OCI-M1 (cell line): ENCODE measurements at places on chromosomes 11 and 22.

- DNase-seq, result no peak
Observed at GRCh38 chr22:37266581-37267134, 15.7 kb upstream of the CYTH4 start.

DNA sequence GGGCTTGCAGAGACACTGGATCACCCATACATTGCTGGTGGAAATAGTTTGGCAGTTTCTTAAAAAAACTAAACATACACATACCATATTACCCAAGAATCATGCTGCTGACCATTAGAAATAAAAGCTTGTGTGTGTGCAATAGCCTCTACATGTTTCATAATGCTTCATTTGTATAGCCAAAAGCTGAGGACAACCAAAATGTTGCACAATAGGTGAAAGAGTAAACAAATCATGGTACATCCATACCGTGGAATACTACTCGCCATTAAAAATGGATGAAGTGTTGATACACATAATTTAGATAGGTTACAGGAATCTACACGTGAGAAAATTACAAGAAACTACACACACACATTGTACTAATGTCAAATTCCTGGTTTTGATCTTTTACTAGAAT is 6.5 kb downstream of the KBTBD3 start:
- DNase-seq, result no peak

DNA sequence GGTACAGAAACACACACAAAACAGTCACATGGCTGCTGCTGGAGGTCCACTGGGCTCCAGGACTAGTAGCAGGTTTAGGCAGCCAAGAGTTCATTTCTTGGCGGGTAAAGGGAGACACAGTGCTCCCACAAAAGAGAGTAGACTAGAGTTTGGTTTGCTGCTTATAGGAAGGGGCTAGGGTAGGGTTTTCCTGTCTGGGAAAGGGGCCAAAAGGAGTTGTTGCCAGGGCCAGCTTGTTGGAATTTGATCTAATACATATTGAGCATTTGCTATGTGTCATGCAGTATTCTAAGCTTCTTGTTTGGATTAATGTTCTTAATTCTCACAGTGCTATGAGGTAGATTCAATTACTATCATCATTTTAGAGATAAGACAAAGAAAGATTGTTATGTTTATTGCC is 195.1 kb upstream of the PLET1 start:
- no peak for DNase-seq

- DNase-seq, result no peak
Observed at GRCh38 chr11:35185696-35186095, 46.7 kb downstream of the CD44 start.

DNA sequence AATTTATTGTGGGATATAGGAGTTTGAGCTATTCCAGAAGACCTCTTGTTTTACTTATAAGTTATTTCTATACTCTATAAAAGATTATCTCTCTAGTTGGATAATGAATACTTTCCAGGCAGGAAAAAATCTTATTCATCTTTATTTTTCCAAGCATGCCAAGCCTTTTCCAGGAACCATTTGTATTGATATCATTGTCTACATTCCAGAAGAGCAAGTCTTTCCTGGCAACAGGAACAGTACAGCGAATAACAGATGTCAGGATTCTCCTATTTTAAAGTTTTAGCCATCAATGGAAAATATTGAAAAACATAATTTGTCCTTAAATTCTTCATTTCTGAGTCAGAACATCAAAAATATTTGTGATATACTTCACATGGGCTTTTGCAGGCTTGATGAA is 5.2 kb upstream of the NXPE1 start:
- DNase-seq, result no peak

GRCh38 chr11:13073119-13073981 is 64.2 kb downstream of the RASSF10 start:
- DNase-seq, result no peak

GRCh38 chr11:40255457-40255856 is 1204.0 kb downstream of the LRRC4C start:
- no peak for DNase-seq

- DNase-seq, result no peak
Observed at GRCh38 chr22:27250886-27251285, 550.7 kb downstream of the MN1 start.

GRCh38 chr11:77111277-77111676 is 8.6 kb downstream of the OMP start:
- DNase-seq, result no peak

- no peak for DNase-seq
Observed at GRCh38 chr11:120911943-120912342, 112.0 kb upstream of the TBCEL start.

DNA sequence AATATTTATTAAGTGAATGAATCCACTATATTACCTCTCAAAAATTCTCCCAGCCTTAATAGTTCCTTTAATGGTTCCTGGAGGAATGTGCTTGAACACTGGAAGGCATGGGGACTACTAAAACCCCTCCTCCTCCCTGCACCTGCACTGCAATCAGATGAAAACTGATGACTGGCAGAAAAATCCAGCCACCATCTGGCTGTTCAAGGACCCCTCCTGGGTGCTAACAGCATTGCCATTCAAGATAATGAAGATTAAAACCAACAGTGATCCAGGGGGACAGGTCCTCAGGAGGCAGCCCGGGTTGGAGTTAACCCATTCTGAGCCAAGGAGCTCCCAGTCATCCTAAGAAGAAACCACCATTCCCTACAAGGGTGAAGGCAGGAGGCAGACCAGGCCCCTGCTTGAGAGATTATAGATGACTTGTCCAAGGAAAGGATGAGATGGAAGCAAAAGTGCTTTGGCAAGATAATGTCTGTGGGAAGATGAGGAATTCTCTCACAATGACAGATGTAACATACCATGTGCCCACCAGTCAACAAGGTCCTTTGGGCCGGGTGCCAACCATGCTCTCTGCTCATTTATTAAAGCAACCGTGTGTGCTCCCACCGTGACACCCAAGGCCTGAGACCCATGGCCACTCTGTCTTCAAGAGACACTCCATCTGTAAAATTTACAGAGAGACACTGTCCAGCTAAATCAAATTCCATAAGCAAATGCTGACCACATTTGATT is 90.6 kb downstream of the LARGE1 start:
- no peak for DNase-seq

GRCh38 chr11:83132191-83132590 is 24.7 kb upstream of the PCF11 start:
- DNase-seq, result no peak

DNA sequence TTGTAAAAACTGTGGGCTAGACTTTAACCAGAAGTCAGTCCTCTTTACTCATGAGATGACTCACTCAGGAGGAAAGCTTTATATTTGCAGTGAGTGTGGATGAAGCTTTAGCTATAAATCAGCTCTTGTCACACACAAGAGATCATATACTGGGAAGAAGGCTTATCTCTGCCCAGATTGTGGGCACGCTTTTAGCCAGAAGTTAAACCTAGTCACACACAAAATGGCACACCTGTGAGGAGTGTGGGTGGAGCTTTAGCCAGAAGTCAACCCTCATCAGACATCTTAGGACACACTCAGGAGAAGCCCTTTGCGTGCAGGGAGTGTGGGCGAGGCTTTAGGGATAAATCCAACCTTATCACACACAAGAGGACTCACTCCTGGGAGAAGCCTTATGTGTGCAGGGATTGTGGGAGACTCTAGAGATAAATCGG is 706.9 kb upstream of the LUZP2 start:
- peak; percentile 40 for DNase-seq

GRCh38 chr11:78268591-78269410 is 80.1 kb downstream of the USP35 start:
- no peak for DNase-seq

DNA sequence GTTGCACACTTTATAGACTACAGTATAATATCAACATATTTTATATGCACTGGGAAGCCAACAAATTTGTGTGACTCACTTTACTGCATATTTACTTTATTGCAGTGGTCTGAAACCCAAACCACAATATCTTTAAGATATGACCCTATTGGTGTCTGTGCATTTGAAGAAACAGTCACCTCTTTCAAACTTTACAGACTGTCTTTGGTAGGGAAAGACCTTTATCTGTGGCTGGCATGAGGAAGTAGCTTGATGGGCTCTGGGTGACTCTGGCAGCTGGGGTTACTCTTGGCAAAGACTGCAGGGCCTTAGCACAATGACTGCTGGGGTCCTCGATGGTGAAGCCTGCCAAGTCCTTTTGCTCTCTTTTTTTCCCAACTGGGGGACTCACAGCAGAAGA is 21.3 kb upstream of the ABTB2 start:
- peak; percentile 43 for DNase-seq

DNA sequence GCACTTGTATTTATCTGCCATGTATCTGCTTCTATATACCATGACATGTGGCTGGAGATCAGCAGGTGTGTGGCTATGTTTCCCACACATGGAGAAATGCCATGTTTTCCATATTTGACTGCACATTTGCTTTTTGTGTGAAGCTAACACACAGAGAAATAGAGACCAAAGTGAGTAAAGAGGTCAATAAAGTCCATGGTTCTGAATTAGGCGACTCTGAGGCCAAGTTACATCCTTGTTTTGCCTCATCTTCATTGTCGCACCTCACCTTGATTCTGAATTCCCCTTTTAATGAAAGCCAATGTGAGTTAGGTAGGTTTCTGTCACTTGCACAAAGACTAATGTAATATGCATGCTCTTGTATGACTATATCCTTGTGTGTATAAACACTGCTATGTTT is 194.1 kb downstream of the INSC start:
- no peak for DNase-seq

DNA sequence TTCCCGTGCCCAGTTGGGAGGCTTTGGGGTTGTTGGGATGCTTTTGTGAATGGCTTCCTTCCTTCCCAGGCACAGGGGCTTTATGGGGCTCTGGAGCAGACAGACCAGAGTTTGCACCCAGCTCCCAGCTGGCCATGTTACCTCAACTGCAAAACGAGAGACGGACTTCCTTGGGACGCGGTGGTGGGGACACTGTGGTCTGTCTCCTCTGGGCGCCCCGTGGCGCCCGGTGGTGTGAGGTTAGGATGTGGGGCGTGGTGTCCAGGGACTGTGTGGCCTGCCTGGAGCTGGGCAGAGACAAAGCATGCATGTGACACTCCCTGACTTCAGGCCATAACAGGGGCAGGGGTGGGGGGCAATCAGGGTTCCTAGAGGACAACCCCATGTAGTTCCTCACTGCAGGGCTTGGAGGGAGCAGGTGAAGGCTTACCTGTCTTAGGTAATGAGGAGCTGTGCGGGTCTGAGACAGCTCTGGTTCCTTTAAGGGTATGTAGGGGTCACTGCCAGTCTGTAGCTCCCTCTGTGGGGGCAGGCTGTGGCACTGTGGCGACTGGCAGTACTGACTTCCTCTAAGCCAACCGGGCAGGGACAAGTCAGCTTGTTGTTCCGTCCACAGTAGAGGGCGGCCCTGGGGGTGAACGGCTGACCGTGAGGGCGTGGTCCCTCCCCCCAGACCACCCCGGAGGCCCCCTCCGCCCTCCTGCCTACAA is 14.4 kb downstream of the KCNQ1 start:
- no peak for DNase-seq

- DNase-seq, result no peak
Observed at GRCh38 chr11:6724013-6724412, 40.9 kb upstream of the MRPL17 start.

DNA sequence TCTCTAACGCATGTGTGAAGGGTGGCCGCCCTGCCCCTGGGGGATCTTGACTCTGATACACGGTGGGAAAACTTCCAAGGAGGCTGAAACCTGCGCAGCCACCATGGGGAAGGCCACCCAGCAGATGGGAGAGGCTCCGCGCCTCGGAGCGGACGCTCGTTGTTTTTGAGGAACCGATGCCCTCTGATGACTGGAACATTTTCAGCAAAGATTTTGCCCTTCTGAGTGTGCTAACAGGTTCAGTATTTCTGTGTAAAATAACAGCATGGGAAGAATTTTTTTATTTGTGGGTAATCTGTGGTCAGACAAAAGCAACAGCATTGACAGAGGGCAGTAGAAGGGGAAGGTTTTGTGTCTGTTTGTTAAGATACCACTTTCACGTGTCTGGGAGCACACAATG is 16.7 kb downstream of the MB start:
- no peak for DNase-seq

- no peak for DNase-seq
Observed at GRCh38 chr11:9046481-9046880, 42.7 kb upstream of the NRIP3 start.

DNA sequence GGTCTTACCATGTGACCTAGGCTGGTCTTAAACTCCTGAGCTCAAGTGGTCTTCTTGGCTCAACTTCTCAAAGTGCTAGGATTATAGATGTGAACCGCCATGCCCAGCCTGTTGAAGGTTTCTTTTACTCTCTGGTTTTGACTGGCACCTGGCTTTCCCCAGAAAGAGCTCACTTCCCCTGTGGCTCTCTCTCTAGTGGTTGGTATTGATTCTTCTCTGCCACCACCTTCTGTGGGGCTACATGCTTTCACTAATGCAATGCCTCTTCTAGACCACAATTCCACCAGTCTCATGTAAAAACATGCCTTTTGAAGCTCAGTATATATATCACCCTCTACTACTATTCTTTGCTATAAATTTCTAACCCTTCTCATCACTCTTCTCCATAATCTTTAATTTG is 67.2 kb downstream of the CCDC83 start:
- DNase-seq, result no peak

DNA sequence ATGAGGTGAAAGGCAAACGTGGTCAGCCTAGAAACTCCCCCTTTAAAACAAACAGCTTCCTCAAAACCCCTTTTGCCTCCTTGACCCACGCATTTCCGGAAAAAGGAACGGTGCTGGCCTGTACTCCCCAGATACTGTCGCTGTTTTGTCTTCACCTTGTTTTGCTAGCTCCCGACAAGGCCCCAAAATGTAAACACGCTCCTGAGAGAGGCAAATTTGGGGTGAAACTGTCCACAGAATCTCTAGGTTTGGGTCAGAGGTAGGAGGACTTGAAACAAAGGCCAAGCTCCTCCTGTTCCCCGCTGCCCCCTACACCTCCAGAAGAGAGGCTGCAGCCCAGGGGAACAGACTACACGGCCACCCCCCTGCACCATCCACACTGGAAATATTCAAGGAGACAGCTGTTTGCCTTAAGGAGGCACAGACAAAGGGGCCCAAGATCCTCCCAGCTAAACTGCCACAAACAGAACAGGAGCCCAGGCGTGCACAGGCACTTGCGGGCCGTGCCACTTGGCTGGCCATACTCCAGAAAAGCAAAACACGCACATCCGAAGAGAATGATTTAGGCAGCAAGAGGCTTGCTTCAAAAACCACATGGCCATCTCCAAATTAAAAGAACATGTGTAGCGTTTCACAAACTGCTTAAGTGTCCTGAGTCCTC is 160.5 kb upstream of the GRK3 start:
- peak; percentile 90 for DNase-seq

DNA sequence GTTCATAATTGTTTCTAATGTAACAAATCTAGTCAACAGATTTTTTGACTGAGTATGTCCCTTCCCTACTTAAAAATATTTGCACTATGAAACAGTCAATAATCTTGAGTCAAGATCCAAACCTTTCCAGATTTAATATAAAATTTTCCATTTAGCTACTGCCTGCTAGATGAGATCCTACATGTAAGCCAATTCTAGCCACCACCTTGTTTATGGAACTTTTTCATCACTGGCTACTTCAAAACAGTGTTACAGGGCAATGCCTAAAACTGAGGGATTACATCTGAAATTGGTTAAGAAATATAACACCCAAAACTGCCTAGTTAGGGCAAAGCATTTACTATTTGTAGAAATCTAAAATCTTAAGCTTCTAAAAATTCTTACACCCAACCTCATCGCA is 10.5 kb upstream of the FUT4 start:
- DNase-seq, result peak; percentile 50

GRCh38 chr11:65589444-65590239 is 6.0 kb downstream of the KCNK7 start:
- peak; percentile 45 for DNase-seq

- DNase-seq, result no peak
Observed at GRCh38 chr11:129428557-129428956, 52.9 kb downstream of the BARX2 start.
